ENCODE measurements at places on chromosomes 12 and 14.

DNA sequence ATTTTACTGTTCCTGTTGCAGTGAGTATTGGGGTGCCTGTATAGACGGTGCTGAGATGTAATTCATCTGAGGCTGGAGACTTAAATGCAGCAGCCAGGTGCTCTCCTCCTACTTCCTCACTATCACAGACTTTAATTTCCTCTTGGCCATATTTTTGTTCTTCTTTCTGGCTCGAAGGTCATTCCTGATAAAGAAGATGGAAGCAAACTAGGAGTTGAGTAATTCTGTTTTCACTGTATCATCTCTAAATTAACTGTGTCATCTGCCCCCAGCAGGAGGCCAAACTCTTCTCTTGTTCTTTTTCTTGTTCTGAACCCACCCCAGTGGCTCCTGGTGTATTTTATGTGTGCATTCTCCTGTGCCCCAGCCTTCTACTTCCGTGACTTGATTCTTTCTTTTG lies 141.7 kb upstream of the ARHGAP5 start:
- DNase-seq: no peak

DNA sequence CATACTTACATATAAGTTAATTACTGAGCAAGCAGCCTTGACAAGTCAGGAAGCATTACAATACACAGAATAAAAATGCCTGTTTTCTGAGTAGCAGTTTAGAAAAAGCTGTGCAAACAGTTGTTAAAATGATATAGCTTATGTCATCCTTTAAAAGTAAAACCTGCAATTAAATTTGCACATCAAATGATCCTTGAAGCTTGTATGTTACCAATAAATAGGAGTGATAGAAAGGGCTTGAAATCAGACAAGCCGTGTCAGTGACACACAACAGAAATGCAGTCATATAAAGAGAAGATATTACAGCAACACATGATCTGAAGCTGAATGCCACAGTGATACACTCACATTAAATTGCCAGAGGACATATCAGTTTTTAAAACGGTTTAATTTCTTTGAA lies 70.0 kb downstream of the EPS8 start:
- DNase-seq: no peak

DNA sequence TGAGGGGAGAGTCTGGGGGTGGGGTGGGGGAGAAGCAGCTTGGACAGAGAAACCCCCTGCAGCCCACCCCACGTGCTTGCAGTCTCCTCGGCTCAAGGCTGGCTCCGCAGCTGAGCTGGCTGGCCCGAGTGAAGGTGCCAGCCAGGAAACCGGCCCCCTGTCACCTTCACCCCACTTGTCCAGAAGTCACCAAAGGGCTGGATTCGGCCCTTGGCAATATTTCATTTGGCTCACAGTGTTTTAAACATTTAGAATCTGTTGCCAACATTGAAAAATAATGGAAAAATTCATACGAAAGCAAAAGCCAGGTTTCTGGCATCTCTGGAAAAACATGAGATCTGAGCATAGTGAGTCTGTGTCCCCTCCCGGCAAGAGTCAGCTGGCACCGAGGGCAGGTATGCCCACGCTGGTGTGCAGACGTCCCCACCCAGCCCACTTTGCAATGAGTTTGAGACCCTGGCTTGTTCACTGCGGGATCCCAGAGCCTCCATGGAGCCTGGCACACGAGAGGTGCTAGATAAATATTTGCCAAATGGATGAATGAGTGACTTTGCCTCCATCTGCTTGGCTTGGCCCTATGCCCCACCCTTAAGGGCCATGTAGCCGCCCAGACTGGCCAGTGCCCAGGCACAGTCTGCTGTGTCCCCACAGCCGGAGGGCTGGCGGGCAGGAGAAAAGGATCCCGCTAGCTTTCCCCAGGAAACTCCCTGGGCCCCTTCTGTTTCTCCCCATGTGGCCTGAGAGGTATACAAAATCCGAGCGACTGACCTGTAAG lies 18.2 kb downstream of the MSI1 start:
- no peak for DNase-seq

- DNase-seq: no peak
These were observed 119.4 kb downstream of the SAMD4A start for GRCh38 chr14:54686219-54686870.

DNA sequence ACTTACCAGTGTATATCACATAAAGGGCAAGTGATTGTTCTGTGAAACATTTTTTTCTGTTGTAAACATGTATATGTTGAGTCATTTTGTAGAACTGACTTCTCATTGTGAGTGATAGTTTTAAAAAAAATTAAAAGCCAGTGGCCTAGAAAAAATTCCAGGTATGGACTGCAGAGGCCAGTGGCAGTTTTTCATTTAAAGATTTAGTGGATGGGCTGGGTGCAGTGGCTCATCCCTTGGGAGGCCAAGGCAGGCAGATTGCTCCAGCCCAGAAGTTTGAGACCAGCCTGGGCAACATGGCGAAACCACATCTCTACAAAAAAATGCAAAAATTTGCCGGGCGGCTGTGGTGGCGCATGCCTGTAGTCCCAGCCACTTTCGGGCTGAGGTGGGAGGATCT lies 84.7 kb upstream of the MDM1 start:
- no peak for DNase-seq

GRCh38 chr12:50566066-50566465 lies 61.3 kb downstream of the DIP2B start:
- DNase-seq: no peak

- DNase-seq: no peak
These were observed 96.1 kb upstream of the SLC16A7 start for GRCh38 chr12:59499774-59500173.

GRCh38 chr12:101925935-101926334 lies 48.6 kb downstream of the DRAM1 start:
- no peak for DNase-seq
